ENCODE measurements at places on chromosomes 2 and 18. TPM values are rescaled to one million over a fixed set of nuclear protein-coding genes. Genes with fewer than 3 reads are reported as not detected.

Gene MRO
- polyA plus RNA-seq, result 2.2 TPM

Gene SPC25
- polyA plus RNA-seq, result 28.9 TPM

Gene C2orf78
- polyA plus RNA-seq, result not detected

Gene HNMT
- polyA plus RNA-seq, result 78.8 TPM

Gene ZNF804A
- polyA plus RNA-seq, result 2.1 TPM

Gene LOXL3
- 10.8 TPM for polyA plus RNA-seq

Gene SCN9A
- polyA plus RNA-seq, result 2.2 TPM

Gene CD8B2
- 0.23 TPM for polyA plus RNA-seq

Gene COL3A1
- 914 TPM for polyA plus RNA-seq

Gene ZAP70
- polyA plus RNA-seq, result 2.2 TPM

Gene GDF7
- polyA plus RNA-seq, result 2.6 TPM

Gene ANKRD44
- 15.5 TPM for polyA plus RNA-seq

Gene NDC80
- 43.4 TPM for polyA plus RNA-seq

Gene KLHL41
- 1.9 TPM for polyA plus RNA-seq

Gene HOXD9
- polyA plus RNA-seq, result 84.0 TPM

Gene ATOH8
- 10.3 TPM for polyA plus RNA-seq

Gene GPAT2
- polyA plus RNA-seq, result 3.8 TPM

Gene ALPI
- 0.10 TPM for polyA plus RNA-seq

Gene NTSR2
- not detected for polyA plus RNA-seq

Gene PIEZO2
- polyA plus RNA-seq, result 23.7 TPM

Gene GALNT3
- 20.2 TPM for polyA plus RNA-seq

Gene APOB
- polyA plus RNA-seq, result 5.3 TPM

Gene IGFBP5
- polyA plus RNA-seq, result 251 TPM

Gene COLEC11
- polyA plus RNA-seq, result 3.4 TPM

Gene TMEM182
- 8.2 TPM for polyA plus RNA-seq

Gene GKN2
- polyA plus RNA-seq, result not detected

Gene FBXO15
- polyA plus RNA-seq, result 6.5 TPM

Gene DCTN1
- polyA plus RNA-seq, result 142 TPM

Gene RNF152
- polyA plus RNA-seq, result 13.0 TPM

Gene SNTG2
- polyA plus RNA-seq, result 3.2 TPM

Gene CCDC74B
- 14.4 TPM for polyA plus RNA-seq

Gene TRIM43
- polyA plus RNA-seq, result 0.62 TPM

Gene SPR
- 8.5 TPM for polyA plus RNA-seq

Gene NT5DC4
- polyA plus RNA-seq, result 0.83 TPM

Gene LHCGR
- 0.37 TPM for polyA plus RNA-seq

Gene IL18RAP
- 0.27 TPM for polyA plus RNA-seq

Gene GTF2A1L
- 0.25 TPM for polyA plus RNA-seq

Gene SLC20A1
- 64.8 TPM for polyA plus RNA-seq

Gene POTEC
- polyA plus RNA-seq, result 0.03 TPM

Gene MAPRE3
- polyA plus RNA-seq, result 12.2 TPM

Gene ABCG5
- polyA plus RNA-seq, result 0.63 TPM

Gene MC2R
- polyA plus RNA-seq, result not detected

Gene MSTN
- 2.9 TPM for polyA plus RNA-seq

Gene BCL11A
- polyA plus RNA-seq, result 15.1 TPM

Gene UGT1A9
- 4.9 TPM for polyA plus RNA-seq

Gene CYP26B1
- 13.8 TPM for polyA plus RNA-seq

Gene IDH1
- polyA plus RNA-seq, result 109 TPM

Gene TRIP12
- 220 TPM for polyA plus RNA-seq

Gene TCF4
- polyA plus RNA-seq, result 77.2 TPM

Gene APLF
- polyA plus RNA-seq, result 4.8 TPM

Gene POLR1A
- 24.7 TPM for polyA plus RNA-seq

Gene C18orf54
- 15.8 TPM for polyA plus RNA-seq

Gene RUFY4
- polyA plus RNA-seq, result 0.32 TPM

Gene AFF3
- polyA plus RNA-seq, result 26.6 TPM

Gene SEPTIN10
- 128 TPM for polyA plus RNA-seq

Gene KCNF1
- polyA plus RNA-seq, result 0.95 TPM

Gene SNRPD1
- polyA plus RNA-seq, result 159 TPM

Gene SPIRE1
- 37.6 TPM for polyA plus RNA-seq

Gene SP140L
- 12.9 TPM for polyA plus RNA-seq
